ENCODE measurements at places on chromosomes 3 and 15.

DNA sequence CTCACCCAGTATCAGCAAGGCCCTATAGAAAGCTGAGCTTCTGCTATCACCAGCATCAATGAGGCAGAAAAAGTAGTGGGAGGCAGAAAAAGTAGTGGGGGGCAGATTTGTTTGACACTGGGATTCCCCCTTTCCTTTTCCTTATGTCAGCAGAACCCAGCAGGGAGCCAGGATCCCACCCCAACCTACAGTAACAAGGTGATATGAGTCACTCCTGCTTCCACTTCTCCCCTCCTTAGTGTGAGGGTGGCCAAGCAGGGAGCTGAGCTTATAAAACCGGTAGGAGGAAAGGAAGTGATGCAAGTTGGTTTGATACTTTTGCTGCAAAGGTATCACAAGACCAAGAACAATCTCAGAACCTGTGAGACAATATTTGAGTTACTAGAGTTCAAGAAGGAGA, 128.7 kb downstream of the SCAPER start:
- DNase-seq, result no peak

DNA sequence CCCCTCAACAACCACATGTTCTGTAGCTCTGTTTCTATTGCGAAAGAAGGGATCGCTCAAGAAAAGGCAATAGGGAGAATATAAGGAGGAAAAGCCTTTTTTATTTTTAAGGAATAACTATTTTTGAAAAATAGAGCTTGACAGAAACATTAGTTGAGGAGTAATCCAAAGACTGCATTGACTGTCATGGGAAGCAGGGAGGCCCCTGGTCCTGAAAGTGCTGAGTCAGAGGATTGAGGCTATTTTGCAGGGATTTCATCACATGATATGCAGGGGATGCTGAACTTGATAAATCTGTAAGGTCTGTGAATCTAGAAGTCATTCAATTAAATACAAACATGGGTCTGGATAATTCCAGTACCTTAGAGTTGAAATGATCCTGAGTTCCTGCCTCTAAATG, 92.0 kb downstream of the MTHFS start:
- no peak for DNase-seq

DNA sequence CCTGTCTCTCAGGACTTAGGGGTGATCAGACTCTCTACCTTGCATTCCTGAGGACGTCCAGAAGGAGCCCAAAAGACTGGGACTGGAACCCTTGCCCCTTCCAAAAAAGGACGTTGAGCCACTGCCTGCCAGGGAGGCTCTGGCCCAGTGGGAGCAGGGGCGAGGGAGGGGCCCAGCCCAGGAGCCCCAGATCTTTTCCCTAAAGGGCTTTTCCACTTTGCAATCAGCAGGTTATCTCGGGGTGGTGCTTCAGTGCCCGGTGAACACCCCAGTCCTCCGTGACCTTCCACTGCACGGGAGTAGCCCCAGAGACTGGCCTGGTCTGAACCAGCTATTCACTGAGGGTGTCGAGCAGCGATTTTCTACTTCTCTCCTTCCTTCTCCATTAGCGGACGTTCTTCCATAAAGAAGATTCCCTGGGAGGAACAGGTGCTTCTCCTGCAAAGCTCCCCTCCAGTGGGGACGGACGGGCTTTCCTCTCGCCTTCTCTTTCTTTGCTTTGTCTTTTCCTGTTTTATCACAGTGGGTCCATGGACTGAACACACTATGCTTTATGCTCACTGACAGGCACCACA, 113.7 kb downstream of the CHSY1 start:
- no peak for DNase-seq

- no peak for DNase-seq
Measured at GRCh38 chr3:144415492-144415891, 443.9 kb downstream of the DIPK2A start.

GRCh38 chr15:80010131-80010673, 39.2 kb upstream of the BCL2A1 start:
- DNase-seq, result no peak

Data from SIG-M5 (cell line).